ENCODE measurements at places on chromosomes 3 and 15.

- no peaks in the 10 kb centered on the region for H3K36me3 ChIP-seq
- H3K27ac ChIP-seq, result no peak overlapping the region
- no peaks in the 10 kb centered on the region for H3K4me1 ChIP-seq
Measured at GRCh38 chr15:93289941-93290617, 201.1 kb upstream of the RGMA start.

GRCh38 chr3:196965112-196965803 is 3.4 kb downstream of the PIGZ start:
- no peak for DNase-seq
- no peaks in the 10 kb centered on the region for H3K27me3 ChIP-seq
- no peaks in the 10 kb centered on the region for H3K36me3 ChIP-seq
- H3K4me3 ChIP-seq, result no peak overlapping the region

DNA sequence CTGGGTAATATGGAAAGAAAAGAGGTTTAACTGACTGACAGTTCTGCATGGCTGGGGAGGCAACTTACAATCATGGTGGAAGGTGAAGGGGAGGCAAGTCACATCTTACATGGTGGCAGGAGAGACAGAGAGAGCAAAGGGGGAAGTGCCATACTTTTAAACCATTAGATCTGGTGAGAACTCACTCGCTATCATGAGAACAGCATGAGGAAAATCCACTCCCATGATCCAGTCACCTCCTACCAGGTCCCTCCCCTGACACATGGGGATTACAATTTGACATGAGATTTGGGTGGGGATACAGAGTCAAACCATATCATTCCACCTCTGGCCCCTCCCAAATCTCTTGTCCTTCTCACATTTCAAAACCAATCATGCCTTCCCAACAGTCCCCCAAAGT is 16.0 kb upstream of the ACOX2 start:
- no peaks in the 10 kb centered on the region for H3K4me1 ChIP-seq
- H3K27ac ChIP-seq, result no peak overlapping the region
- no peak overlapping the region for H3K4me3 ChIP-seq
- no peaks in the 10 kb centered on the region for H3K27me3 ChIP-seq
- DNase-seq, result no peak

DNA sequence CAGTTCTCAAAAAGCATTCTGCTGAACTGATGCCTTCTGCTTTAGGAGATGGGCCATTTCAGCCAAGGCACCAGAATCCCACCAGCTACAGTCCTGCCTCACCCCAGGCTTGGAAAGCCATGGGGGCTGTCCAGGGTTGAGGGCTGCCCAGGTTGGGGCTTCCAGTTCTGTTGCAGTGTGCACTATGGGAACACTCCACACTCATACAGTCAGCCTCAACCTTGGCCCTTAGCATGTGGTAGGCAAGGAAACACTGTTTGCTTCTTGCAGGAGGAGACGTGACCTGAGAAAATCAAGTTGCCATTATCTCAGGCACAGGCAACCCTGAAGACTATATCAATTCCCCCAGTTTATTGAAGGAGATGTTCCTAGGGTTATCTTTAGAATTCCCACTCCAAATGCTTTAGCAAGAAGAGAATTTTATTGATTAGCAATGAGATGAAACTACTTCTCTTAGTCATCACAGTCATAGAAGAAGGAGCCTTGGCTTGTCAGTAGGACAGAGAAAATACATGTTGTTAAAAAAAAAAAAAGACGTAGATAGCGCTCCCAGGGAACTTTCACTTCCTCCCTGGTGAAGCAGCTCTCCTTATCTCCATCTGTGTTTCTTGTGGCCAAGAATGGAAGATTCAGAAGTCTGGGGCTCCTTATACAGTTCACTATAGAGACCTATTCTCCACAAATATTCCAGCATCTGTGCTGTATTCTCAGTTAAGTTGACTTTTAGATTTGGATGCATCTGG is 38.3 kb upstream of the IL12A start:
- H3K27ac ChIP-seq, result no peak overlapping the region
- no peaks in the 10 kb centered on the region for H3K27me3 ChIP-seq
- no peak for DNase-seq

DNA sequence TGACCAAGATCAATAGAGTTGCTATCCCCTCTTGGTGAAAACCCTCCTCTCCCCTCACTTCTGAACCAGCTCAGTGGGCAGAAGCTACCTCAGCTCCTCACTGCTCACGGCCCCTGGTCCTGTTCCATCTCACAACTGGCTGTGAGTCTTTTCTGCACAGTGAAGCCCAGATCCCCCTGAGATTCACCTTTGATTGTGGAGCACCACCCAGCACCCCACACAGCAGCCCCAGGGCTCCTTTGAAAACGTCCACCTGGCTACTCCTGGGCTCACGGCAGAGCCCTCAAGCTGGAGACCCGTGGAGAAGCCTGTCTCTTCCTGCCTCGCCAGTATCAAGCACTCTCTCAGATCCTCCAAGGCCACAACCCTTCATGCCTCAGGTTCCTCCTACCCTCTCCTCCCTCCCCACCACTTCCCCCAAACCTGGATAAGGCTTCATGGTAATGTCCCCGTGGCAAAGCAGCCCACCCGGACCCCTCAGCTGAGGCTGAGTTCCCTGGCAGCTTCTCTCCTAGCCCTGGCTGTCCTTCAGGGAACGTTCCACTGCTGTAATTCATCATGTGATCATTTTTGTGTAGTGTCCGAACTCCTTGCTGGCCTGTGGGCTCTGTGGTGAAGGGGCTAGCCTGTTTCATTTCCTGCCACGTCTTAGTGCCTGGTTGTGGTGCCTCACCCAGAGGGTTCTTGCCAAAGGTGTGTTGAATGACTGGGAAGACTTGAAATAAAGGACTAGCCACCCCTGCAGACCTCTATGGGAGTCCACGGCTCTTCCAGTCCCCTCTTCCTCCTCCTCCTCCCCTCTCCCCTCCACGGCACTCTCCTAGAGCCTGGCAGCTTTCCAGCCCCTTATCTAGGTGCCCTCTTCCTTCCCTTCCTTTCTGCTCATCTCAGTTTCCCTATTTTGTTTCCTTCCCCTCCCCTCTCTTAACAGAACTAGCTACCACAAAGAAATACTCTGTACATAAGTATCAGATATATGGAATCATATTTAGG is 44.5 kb downstream of the KY start:
- no peak overlapping the region for H3K4me3 ChIP-seq
- no peaks in the 10 kb centered on the region for H3K36me3 ChIP-seq
- no peaks in the 10 kb centered on the region for H3K27me3 ChIP-seq
- DNase-seq, result no peak

GRCh38 chr3:56456117-56456516 is 12.2 kb downstream of the ERC2 start:
- no peak for DNase-seq
- H3K27ac ChIP-seq, result no peak overlapping the region
- H3K27me3 ChIP-seq, result no peaks in the 10 kb centered on the region
- no peak overlapping the region for H3K4me3 ChIP-seq

DNA sequence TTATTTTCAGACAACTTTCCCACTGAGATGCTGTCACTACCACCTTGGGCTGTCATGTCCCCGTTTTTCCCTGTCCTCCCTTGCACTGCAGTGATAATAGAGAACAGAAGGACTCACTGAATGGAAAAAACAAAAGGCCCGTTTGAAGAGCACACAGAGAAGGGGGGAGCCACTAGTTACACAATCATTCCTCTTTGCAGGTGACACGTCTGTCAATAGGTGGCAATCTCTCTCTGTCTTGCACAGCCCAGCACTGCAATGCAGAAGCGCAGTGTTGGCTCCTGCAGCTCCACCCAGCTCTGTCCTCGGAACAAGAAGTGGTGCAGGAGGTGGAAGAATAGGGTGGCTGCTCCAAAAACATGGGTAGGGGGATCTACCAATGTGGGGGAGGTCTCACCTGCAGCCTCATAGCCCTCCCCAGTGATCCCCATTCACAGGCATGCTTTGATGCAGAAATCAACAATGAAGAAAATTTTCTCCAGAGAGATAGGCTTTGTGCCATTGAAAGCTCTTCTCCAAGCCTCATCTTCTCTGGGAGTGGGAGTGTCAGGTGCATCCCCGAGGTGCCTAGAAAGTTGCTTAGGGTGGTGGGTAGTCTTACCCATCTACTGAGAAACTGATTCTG is 31.8 kb downstream of the FSTL1 start:
- H3K27ac ChIP-seq, result peak overlapping the region; percentile 80
- DNase-seq, result peak; percentile 71
- H3K36me3 ChIP-seq, result no peaks in the 10 kb centered on the region
- H3K27me3 ChIP-seq, result no peaks in the 10 kb centered on the region
- H3K4me3 ChIP-seq, result no peak overlapping the region

GRCh38 chr3:6510713-6511112 is 350.2 kb upstream of the GRM7 start:
- DNase-seq, result no peak
- H3K4me3 ChIP-seq, result no peak overlapping the region
- H3K4me1 ChIP-seq, result no peaks in the 10 kb centered on the region
- no peaks in the 10 kb centered on the region for H3K36me3 ChIP-seq
- no peaks in the 10 kb centered on the region for H3K27me3 ChIP-seq
- no peak overlapping the region for H3K27ac ChIP-seq

- no peak overlapping the region for H3K4me3 ChIP-seq
- DNase-seq, result no peak
- H3K27me3 ChIP-seq, result no peaks in the 10 kb centered on the region
- H3K27ac ChIP-seq, result no peak overlapping the region
- no peaks in the 10 kb centered on the region for H3K36me3 ChIP-seq
Measured at GRCh38 chr3:127165694-127166485, 27.0 kb upstream of the PRR23E start.

DNA sequence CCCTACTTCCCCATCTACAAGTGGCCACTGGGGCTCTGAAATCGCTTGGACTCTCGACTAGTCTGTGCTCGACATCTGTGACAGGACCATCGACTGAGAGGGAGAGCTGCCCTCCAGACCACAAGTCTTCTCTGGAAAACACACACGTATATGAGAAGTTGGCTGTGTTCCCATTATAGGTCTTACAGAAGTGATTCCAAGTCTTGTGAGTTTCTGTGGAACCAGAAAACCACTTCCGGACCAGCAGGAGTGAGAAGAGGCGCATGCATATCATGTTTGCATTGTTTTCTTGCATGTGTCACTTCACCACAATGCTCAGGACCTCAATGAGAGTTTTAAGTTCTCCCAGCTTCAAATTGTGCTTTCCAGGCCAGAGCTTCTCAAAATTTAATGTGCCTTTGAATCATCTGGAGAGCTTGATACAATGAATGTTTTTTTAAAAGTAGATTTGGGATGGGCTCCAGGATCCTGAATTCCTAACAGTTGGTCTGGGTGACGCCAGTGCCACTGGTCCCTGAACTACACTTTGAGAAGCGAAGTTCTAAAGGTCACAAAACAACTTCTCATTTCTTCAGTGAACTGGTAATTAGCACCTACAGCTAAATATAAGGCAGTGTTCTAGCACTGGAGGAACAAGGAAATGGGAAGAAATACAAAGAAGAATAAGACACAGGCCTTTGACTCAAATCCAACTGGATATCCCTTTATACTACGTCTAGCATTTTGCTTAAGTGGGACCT is 15.7 kb downstream of the LIPC start:
- peaks cover 7% of the 10 kb centered on the region for H3K4me1 ChIP-seq
- no peaks in the 10 kb centered on the region for H3K36me3 ChIP-seq
- H3K27ac ChIP-seq, result no peak overlapping the region
- DNase-seq, result no peak
- no peak overlapping the region for H3K4me3 ChIP-seq
- H3K27me3 ChIP-seq, result no peaks in the 10 kb centered on the region

DNA sequence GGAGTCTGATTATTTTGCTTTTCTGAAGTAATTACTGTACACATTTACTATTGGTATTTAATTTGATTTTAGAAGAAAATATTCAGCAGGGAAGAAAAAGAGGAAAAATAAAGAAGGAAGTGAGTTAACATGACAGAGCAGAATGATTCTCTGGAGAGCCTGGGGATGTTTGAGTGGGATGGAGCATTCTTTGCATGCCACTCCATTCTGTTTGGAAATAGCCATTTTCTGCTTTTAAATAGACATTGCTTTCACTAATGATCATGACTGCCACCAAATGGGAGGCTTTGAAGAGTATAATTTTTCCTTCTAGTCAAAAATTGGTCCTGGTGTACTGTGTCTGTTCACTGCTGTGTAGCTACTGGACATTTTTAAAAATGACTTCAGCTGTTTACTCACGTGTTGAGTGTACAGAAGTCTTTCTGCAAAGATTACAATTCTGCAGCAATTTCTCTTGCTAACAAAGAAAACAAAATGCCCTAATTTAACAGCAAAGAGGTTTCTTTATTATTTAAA is 196.1 kb downstream of the RYR3 start:
- H3K36me3 ChIP-seq, result no peaks in the 10 kb centered on the region
- DNase-seq, result no peak
- H3K27ac ChIP-seq, result no peak overlapping the region
- H3K4me1 ChIP-seq, result no peaks in the 10 kb centered on the region

DNA sequence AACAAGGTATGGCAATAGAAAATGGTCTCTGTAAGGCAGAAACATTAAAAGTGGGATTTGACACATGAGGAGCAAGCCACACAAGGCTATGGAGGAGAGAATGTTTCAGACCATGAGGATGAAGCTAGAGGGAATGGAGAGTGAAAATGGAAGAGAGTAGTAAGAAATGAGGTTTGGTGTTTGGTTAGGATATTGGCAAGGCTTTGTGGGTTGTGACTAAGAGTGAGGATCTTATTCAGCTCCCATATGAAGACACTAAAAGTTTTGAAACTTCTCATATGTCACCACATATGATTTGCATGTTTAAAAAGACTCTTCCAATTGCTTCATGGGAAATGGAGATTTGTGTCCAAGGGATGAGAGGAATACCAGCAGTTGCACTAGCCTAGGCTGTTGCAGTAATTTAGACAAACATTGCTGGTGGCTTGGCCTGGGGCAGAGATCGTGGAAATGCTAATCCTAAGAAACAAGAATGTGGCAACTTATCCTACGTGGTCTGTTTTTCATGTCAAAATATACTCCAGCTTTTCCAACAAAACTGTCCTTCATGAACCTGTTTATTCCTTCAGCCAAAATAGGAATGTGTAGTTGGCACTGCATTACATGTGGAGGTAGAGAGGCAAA is 749.0 kb downstream of the PDCD6IP start:
- no peaks in the 10 kb centered on the region for H3K36me3 ChIP-seq
- no peaks in the 10 kb centered on the region for H3K4me1 ChIP-seq
- H3K27ac ChIP-seq, result no peak overlapping the region
- no peak for DNase-seq
- H3K27me3 ChIP-seq, result no peaks in the 10 kb centered on the region

GRCh38 chr3:50572158-50572557 is 2.8 kb downstream of the HEMK1 start:
- no peak overlapping the region for H3K4me3 ChIP-seq
- H3K27ac ChIP-seq, result peak overlapping the region; percentile 42
- H3K36me3 ChIP-seq, result peaks cover 7% of the 10 kb centered on the region
- peaks cover 37% of the 10 kb centered on the region for H3K4me1 ChIP-seq

GRCh38 chr3:69389520-69390248 is 3.8 kb upstream of the FRMD4B start:
- H3K36me3 ChIP-seq, result no peaks in the 10 kb centered on the region
- no peak overlapping the region for H3K4me3 ChIP-seq
- no peak overlapping the region for H3K27ac ChIP-seq

- no peaks in the 10 kb centered on the region for H3K27me3 ChIP-seq
- H3K4me1 ChIP-seq, result no peaks in the 10 kb centered on the region
- no peak for DNase-seq
- no peak overlapping the region for H3K27ac ChIP-seq
- H3K4me3 ChIP-seq, result no peak overlapping the region
Measured at GRCh38 chr3:73926360-73927202, 301.8 kb upstream of the PDZRN3 start.

All from upper lobe of right lung (tissue), 1 donor.